Amygdala (tissue), 56 donors: ENCODE measurements at places on chromosomes 5 and 9.

- no peak for DNase-seq
Observed at GRCh38 chr5:67997892-67998457, 217.6 kb upstream of the PIK3R1 start.

GRCh38 chr9:9091387-9091786 is 1291.8 kb upstream of the DMAC1 start:
- DNase-seq: no peak

- no peak for DNase-seq
Observed at GRCh38 chr9:133120501-133121197, 391 bp downstream of the RALGDS start.

DNA sequence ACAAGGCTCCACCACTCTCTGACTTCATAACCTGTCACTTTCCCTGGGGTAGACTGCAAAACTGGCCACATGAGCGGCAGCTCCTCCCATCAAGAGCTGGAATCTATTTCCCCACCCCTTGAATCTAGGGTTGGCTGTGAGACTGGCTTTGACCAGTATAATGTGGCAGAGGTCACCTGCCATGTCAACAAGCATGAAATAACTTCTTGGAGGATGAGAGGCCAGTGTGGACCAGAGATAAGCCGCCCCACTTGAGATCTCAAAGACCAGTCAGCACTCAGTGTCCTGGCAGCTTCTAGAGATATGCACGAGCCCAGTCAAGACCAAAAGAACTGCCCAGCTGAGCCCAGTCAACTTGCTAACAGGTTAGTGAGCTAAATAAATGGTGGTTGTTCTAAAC is 59.0 kb downstream of the MARCHF11 start:
- no peak for DNase-seq

DNA sequence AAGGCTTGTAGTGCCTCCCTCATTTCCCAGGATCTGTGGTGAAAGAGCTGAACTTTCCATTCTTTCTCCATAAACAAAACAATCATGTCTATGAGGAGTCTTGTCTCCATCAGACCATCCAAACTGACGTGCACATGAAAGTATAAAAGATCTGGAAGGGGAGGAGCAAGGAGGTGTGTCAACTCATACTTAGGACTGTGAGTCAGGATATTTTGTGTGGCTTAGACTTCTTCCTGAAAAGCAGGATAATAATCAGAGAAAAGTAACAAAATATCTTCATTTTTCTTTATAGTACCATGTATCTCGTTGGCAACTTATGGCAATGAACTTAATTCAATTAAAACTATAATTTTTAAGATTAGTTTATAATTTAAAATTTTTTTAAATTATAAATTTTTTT is 96.0 kb upstream of the PRRC1 start:
- DNase-seq: no peak

- no peak for DNase-seq
Observed at GRCh38 chr9:77770340-77770739, 122.2 kb upstream of the GNA14 start.

DNA sequence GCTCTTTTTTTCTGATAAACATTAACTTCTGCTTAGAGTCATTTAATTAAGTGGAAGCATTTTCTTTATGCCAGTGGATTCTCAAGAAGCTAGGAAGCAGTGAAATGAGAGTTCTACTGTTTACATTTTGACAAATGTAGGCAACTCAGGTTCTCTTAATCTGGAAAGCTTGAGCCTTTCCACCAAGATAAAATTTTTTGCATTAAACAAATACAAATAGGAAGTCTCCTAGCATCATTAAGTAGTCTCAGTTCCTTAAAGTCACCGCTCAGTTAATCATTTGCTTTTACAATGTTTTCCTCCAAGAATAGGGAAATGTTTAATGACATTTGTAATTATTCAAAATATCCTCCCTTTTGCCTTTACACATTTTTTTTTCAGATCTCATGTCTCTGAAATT is 290.4 kb upstream of the PDE4D start:
- DNase-seq: no peak

- DNase-seq: no peak
Observed at GRCh38 chr5:163633926-163634460, 128.6 kb downstream of the MAT2B start.

DNA sequence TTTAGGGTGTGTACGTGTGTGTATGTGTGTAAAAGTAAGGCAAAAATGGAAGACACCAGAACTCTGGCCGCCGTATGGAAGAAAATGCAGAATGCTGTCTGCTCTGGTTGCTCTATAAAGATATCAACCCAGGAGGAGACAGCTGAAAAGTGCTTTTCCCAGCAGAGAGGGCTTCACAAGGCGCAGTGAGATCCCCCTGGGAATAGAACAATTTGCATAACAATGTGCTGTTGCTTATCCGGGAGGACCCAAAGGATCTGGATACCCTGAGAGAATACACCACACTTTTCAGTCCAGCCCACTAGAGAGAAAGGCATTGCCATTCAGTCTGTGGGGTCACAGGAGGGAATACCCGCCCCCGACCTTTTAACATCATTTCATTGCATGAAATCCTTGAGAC is 230.6 kb downstream of the EBF1 start:
- DNase-seq: no peak

- DNase-seq: no peak
Observed at GRCh38 chr9:14173713-14174112, 140.2 kb downstream of the NFIB start.

DNA sequence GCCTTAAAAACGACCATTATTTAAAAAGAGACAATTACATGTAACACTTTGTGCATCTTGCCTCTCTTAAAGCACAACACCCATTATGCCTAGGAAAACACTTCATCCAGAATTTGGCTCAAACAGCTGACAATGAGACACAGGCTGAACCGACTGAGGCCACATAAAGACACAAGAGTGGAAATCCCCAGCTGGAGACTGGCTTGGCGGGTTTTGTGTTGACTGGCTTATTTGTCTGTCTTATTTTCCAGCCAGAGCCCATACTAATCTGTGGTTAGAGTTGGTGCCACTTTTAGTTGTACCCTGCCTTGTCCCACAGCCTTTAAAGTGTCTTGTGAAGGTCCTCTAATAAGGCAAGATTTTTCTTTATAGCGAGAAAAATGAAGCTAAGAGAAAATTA is 21.2 kb downstream of the TRIM14 start:
- DNase-seq: no peak

- DNase-seq: no peak
Observed at GRCh38 chr5:132209131-132209530, 18.5 kb downstream of the P4HA2 start.

- no peak for DNase-seq
Observed at GRCh38 chr5:33931136-33931535, 5.0 kb upstream of the RXFP3 start.

- no peak for DNase-seq
Observed at GRCh38 chr9:19133549-19134345, 6.5 kb upstream of the PLIN2 start.

- no peak for DNase-seq
Observed at GRCh38 chr5:160432787-160433186, 11.1 kb downstream of the PTTG1 start.

DNA sequence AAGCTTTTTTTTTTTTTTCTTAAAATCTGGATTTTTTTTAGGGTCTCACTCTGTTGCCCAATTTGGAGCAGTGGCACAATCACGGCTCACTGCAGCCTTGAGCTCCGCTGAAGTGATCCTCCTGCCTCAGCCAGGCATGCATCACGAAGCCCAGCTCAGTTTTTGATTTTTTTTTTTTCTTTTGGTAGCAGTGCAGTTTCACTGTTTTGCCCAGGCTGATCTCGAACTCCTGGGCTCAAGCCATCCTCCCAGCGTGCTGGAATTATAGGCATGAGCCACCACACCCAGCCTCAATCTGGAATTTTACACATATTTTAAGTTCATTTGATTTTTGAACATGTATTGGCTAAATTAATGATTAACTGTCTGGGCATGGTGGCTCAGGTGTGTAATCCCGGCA is 36.3 kb downstream of the TRIO start:
- no peak for DNase-seq

- no peak for DNase-seq
Observed at GRCh38 chr9:20512106-20512505, 110.2 kb downstream of the MLLT3 start.

DNA sequence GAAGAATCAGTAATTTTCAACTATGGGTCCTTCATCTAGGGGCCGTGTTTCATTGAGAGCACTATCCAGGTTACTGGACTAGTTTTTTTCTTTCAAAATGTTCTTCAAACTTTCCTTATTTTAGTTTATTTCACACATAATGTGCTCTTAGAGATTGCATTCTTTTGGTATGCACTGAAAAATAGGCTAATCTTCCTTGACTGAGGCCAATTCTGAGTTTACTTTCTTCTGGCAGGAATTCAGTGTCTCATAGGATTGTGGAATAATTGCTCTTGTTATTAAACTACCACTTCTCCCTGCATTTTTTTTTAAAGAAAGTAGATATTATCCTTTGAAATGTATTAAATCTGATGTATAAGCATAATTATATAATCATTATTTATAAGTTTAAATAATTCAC is 624.5 kb downstream of the RAB3C start:
- no peak for DNase-seq

DNA sequence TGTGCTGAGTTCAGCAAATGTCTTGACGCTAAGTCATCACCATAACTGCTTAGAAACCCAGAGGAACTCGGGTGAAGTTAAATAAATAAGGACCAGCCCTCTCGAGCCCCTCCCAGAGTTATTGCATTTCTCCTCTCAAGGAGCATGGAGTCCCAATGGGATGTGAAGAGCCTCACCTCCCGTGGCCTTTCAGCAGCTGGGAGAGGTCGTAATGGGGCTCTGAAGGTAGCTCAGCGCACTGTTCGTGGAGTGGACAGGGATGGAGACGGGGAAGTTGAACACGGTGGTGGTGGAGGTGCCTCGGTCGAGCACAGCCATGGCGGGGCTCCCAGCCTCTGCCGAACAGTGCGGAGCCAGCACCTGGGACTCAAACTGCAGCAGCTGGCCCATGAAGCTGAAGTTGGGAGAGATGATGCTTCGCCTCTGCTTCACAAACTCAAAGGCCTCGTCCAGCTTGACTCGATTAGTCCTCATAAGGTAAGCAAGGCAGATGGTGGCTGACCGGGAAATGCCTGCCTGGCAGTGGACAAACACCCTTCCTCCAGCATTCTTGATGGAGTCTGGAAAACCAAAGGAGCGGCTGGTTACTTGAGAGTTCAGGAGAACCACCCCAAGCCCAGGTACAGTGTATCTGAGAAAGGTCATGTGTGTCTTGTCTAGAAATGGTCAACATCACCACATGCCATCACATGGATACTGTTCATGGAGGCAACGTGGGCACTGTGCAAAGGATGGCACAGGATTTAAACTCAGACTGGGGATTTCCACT is 2.2 kb downstream of the DUSP1 start:
- DNase-seq: no peak

- no peak for DNase-seq
Observed at GRCh38 chr5:159010661-159011442, 88.9 kb downstream of the EBF1 start.

DNA sequence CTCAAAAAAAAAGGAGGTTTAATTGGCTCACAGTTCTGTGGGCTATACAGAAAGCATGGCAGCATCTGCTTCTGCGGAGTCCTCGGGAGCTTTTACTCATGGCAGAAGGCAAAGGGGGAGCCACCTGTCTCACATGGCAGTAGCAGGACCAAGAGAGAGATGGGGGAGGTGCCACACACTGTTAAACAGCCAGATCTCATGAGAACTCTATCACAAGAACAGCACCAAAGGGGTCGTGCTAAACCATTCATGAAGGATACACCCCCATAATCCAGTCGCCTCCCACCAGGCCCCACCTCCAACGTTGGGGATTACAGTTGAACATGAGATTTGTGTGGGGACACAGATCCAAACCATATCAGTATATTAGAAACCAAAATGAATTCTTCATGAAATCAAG is 28.3 kb upstream of the CXXC5 start:
- DNase-seq: no peak

GRCh38 chr5:98454904-98455303 is 318.6 kb upstream of the RGMB start:
- no peak for DNase-seq

DNA sequence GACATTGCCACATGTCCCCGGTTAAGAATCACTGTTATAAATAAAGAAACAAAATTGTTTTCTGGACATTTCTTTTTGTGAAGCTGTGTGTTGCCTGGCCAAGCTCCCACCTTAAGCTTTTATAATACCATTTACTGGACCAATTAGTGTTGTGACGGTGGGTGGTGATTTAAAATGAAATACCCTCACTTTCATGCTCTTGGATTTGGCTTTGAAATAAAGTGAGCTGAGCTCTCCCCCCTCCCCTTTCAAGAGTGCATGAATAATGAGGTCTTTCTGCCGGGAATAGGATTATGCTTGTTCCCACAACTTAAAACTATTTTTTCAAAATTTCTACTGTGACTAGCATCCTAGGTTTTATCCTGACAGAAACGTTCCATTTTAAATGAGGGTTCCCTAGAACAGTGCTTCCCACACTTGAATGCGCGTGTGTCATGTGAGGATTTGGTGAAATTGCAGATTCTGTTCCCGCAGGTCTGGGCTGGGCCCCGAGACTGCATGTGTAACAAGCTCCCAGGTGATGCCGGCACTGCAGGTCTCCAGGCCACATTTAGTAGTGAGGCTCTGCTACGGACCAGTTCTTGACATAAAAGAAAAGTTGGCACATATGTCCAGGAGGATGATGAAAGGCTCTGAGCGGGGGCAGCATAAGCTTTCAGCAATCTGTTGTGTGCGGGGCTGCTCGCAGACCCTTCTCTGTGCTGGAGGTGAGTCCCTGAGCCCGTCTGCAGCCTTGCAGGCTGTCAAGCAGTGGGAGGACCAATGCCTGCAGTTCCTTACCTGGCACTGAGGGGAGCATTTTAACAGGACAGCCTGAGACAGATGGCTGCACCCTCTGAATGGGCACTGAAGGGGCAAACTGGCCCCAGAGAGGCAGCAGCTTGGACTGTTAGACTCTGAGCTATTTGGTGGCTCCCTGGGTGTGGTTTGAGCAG is 24.4 kb downstream of the IQGAP2 start:
- no peak for DNase-seq

GRCh38 chr9:126453156-126453963 is 126.7 kb downstream of the MVB12B start:
- DNase-seq: no peak

GRCh38 chr5:96067894-96068614 is 106.4 kb upstream of the ELL2 start:
- no peak for DNase-seq

- no peak for DNase-seq
Observed at GRCh38 chr9:100191264-100191663, 92.2 kb downstream of the INVS start.

- DNase-seq: no peak
Observed at GRCh38 chr9:37621273-37622121, 29.1 kb upstream of the TOMM5 start.

GRCh38 chr5:43433382-43433781 is 21.2 kb upstream of the CCL28 start:
- no peak for DNase-seq

- no peak for DNase-seq
Observed at GRCh38 chr5:56833325-56833724, 18.0 kb downstream of the MAP3K1 start.

GRCh38 chr9:94981723-94982090 is 255.2 kb downstream of the AOPEP start:
- DNase-seq: no peak

- no peak for DNase-seq
Observed at GRCh38 chr5:135124128-135124527, 90.1 kb upstream of the PITX1 start.
